ENCODE measurements at places on chromosomes 4 and X.

DNA sequence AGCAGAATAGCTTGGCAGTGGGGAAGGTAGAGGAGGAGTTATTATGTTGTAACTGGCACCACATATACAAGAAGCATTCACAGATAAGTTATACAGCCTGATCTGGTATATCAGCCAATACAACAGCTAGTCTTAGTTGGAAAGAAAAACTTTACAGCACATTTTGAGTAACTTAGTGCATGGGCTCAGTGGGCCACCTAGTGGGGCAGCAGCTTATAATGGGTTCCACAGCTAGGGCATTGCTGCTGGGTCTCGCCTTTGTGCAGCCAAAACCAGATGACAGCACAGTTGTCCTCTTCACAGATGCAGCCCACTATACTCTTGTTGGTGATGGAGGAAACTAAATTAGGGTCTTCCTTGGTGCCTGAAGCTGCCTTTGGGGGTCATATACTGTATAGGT lies 448.1 kb upstream of the RASGEF1B start:
- DNase-seq = no peak

GRCh38 chrX:30296408-30297254 lies 12.6 kb downstream of the NR0B1 start:
- no peak for DNase-seq

- DNase-seq = no peak
Measured at GRCh38 chr4:100738196-100739165, 220.7 kb upstream of the EMCN start.

- no peak for DNase-seq
Measured at GRCh38 chr4:26885912-26886274, 25.3 kb downstream of the STIM2 start.

DNA sequence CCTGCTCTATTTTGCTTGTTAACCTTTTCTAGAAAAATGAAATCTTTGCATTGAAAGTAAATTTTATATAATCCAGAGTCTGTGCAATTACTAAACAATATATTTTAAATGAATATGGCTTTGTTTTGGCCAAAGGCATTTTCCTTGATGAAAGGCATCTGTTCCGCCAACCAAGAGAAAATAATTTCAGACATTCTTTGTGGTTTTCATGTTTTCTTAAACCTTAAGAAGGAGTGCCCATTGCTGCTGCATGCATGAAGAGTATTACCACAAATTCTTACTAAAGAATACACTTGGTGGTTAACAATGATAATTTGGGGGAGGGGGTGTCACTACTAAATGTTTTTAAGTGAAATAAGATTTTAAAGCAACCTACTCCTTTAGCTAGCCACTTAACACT lies 2.7 kb upstream of the PDGFC start:
- DNase-seq = no peak

- DNase-seq = no peak
Measured at GRCh38 chr4:159606835-159607234, 504.0 kb downstream of the RAPGEF2 start.

GRCh38 chrX:120790118-120790517 lies 85.5 kb downstream of the CT47B1 start:
- DNase-seq = peak; percentile 0

DNA sequence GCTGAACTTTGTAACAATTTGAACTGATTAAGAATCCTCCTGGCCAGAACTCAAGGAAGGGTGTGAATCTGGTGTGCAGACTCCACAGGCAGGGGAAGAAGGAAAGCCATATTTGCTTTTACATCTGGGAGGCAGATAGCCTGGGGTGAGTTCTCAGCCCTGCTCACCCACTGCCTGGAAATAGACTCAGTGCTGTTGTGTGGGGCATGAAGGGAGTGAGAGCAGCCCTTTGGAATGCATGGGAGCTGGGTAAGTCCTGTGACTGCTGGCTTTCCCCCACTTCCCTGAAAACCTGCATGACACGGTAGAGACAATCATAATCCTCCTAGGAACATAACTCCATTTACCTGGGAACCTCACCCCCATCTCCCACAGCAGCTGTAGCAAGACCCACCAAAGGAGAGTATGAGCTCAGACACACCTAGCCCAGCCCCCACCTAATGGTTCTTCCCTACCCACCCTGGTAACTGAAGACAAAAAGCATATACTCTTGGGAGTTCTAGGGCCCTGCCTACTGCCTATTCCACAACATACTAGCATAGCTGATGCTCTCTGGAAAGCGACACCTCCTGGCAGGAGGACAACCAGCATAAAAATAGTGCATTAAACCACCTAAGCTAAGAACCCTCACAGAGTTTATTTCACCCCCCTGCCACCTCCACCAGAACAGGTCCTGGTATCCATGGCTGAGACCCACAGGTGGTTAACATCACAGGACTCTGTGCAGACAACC lies 59.3 kb upstream of the UBQLN2 start:
- DNase-seq = no peak
